ENCODE measurements at places on chromosomes 1 and 21. TPM values are rescaled to one million over a fixed set of nuclear protein-coding genes. Genes with fewer than 3 reads are reported as not detected.

SSX2IP gene
- 14.5 TPM for total RNA-seq

LDLRAD1 gene
- total RNA-seq: not detected

RGS7 gene
- total RNA-seq: not detected

PLPPR4 gene
- not detected for total RNA-seq

VAV3 gene
- total RNA-seq: 4.5 TPM

ATP6V1G3 gene
- total RNA-seq: not detected

CLDN17 gene
- not detected for total RNA-seq

SH2D1B gene
- not detected for total RNA-seq

RWDD3 gene
- 11.7 TPM for total RNA-seq

MROH9 gene
- total RNA-seq: not detected

All from activated CD8-positive, alpha-beta memory T cell treated with anti-CD3 and anti-CD28 coated beads, Interleukin-2, amount 10 ng/mL, durations not matched to agents 7 days and 5 days (primary cell).